ENCODE measurements at places on chromosomes 4 and X.

DNA sequence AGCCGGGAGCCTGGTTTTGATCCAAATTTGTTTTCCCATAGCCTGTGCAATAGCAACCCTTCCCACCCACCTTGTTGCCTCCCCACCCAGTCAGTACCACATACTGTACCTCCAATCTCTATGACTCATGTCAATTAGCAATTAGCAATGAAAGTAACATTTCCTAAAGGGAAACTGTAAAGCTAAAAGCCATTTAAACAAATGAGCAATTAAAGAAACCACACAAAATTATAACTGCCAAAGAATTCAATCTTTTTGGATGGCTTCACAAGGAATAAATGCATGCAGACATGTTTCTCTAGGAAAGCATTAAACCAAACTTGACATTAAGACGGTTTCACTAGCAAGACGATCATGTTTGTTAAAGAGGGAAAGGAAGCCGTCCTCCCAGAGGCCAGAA lies 169.0 kb upstream of the MAP3K15 start:
- DNase-seq, result no peak

DNA sequence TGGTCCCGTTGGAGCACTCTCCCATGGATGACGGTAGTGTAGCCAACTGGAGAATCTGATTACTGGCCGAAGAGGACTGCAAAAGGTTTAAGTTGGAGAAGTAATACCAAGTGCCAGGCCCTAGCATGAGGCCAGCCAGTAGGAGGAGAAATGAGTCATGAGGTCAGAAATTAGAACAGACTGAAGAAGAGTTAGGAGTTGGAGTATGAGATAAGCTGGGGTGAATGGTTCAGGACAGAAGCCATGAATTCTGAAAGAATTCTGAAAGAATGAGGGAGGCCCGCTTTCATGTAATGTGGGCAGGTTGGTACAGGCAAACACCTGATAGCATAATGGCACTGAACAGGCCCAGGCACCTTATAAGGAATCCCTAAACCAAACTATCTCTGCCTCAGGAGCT lies 18.4 kb upstream of the STK26 start:
- no peak for DNase-seq

- DNase-seq, result no peak
Measured at GRCh38 chr4:52933738-52934137, 71.6 kb downstream of the RASL11B start.

DNA sequence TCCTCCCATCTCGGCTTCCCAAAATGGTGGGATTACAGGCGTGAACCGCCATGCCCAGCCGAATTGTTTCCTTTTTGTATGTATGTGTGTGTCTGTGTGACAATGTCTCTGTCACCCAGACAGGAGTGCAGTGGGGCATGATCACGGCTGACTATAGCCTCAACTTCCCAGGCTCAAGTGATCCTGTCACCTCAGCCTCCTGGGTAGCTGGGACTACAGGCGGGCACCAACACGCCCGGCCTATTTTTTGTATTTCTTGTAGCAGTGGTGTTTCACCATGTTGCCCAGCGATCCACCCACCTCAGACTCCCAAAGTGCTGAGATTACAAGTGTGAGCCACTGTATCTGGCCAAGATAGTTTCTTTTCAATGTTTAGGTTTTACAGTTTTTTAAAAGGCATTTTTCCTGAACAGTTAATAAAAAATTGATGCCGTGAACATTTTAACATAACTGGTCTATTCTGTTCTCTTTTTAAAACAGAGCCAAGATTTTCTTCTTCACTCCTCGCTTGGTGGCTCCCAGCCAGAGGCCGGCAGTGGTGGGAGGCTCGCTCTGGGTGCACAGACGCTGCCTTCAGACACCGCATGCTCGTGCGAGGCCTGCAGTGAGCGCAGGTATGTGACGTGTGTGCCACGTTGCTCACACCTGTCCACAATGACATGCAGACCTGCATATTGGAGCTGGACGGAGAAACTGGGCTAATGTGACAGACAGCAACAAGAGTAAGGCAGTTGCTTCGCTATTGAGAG lies 88.5 kb downstream of the FAM193A start:
- DNase-seq, result no peak

- DNase-seq, result no peak
Measured at GRCh38 chrX:111133389-111133788, 37.4 kb downstream of the PAK3 start.

DNA sequence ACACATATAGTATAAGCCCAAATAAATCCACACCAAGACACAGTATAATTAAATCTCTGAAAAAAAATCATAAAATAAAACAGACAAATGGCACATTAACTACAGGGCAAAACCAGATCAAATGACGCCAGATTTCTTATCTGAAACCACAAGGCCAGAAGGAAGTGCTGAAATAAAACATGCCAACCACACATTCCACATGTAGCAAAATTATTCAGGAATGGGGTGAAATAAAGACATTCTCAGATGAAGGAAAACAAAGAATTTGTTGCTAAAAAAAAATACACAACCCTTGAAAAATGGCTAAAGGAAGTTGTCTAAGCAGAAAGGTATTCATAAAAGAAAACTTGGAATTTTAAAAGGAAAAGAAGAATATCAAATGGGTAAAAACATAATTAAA lies 4.5 kb upstream of the DCAF12L1 start:
- no peak for DNase-seq

DNA sequence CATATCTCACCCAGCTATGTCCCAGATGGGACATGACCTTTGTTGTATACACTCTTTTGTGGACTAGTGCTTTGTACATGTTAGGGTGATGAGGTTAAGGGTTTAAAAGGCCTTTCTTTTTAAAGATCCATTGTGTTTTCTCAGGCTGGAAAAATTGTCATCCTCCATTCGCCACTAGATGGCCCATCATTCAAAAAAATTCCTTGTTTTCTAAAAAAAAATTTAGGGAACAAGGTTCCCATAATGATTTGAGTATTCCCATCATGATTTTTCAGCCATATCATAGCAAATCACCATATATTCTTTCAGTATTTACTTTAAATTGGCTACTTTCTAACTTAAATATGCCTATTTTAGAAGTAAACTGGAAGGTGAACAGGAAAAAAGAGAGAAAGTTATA lies 91.9 kb upstream of the TMEM164 start:
- DNase-seq, result no peak

GRCh38 chr4:81214881-81215868 lies at the start of gene PRKG2:
PRKG2 (minus strand) TSS chr4:81215222; CDS start chr4:81205047, 10,175 bp downstream.
- DNase-seq, result no peak

GRCh38 chr4:60989141-60989540 lies 211.0 kb upstream of the ADGRL3 start:
- DNase-seq, result no peak

DNA sequence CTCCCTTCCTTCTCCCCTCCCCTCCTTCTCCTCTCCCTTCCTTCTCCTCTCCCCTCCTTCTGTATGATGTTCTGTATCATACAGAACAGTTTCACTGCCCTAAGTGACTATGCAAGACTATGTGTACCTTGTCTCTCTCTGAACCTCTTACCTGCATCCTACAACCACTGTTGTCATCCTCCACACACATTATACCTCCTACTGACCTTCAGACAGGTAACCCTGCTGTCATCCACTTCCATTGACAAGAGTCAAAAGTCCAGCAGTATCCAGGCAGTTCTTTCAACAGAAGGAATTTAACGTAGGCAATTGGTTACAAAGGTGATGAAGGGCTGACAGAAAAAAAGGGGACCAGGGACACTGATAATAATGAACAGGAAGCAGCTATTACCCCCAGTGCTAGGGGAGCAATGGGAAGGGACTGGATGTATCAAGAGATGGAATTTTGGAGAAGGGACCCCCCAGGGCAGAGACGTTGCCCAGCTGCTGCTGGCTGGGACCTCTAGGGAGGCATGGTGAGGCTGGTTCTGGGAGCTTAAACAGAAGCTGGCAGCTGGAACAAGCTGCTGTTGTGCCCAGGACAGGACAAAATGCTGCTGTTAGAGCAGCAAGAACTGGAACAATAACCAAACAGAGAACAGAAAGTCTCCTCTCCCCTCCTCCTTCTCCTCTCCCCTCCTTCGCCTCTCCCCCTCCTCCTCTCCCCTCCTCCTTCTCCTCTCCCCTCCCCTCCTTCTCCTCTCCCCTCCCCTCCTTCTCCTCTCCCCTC lies 84.7 kb downstream of the DCTD start:
- no peak for DNase-seq

DNA sequence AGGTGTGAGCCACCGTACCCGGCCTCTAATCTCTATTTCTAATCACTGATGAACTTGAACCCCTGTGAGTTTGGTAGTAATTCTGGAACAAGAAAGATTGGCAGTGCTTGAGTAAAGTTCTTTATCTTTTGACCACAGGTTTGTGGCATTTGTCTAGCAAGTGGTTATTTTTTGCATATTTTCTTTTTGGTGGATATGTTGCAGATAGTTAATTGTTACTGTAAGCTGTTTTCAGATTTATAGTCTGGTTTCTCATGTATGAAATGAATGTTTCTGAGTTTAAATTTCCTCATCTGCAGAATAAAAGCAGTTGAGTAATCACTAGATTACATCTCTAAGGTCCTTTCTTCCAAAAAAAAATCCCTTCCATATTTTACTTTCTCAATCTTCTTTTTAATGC lies 105.2 kb downstream of the GASK1B start:
- DNase-seq, result no peak

- DNase-seq, result no peak
Measured at GRCh38 chrX:150767475-150768131, 74.4 kb downstream of the MTMR1 start.

GRCh38 chr4:156915221-156915620 lies 56.4 kb downstream of the PDGFC start:
- no peak for DNase-seq

- DNase-seq, result no peak
Measured at GRCh38 chr4:73653695-73654106, 33.5 kb upstream of the RASSF6 start.

DNA sequence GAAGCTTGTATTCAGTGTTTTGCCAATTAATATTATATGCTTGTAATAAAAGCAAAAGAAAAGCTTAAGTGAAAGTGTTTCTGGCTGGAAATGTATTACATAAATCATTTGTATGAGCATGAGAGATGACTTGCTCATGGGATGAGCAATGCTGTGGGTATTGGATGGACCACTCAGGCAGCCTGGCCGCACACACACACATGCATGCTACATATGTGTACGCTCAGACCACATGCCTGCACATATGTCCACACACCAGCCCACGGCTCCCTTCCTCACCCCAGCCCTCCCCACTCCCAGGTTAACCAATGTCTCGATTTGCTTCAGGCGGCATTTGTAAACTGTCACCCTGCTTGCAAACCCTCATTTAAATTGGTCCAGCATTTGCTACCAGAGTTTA lies 55.9 kb downstream of the CPLX1 start:
- DNase-seq, result no peak

DNA sequence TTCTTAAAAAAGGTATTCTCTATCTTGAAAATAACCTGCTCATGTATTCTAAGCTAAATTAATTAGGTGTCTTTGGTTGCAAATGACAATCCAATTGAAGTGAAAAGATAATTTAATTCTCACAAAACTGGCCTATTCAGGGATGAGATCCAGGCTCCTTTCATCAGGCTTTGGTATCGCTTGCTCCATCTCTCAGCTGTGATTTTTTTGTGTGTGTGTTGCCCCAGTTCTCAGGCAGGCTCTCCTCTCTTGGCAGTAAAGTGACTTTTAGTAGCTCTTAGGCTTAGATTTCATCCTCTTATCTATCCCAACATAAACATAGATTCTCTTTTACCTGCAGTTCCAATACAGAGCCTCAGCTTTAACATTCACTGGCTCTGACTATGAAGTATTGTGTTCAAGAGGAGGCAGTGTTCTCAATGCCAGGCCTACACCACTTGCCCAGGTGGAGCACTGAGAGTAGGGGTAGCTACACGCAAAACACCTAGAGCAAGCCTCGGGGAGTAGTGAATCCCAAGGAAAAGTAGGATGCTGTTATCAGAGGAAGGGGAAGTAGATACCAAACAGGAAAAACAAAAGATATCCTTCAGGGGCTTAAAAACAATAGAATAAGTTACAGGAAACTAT lies 392.4 kb upstream of the ATOH1 start:
- DNase-seq, result no peak

GRCh38 chr4:996997-997374 lies 3.8 kb upstream of the SLC26A1 start:
- DNase-seq, result no peak

- no peak for DNase-seq
Measured at GRCh38 chr4:104447294-104447693, 47.4 kb downstream of the CXXC4 start.

DNA sequence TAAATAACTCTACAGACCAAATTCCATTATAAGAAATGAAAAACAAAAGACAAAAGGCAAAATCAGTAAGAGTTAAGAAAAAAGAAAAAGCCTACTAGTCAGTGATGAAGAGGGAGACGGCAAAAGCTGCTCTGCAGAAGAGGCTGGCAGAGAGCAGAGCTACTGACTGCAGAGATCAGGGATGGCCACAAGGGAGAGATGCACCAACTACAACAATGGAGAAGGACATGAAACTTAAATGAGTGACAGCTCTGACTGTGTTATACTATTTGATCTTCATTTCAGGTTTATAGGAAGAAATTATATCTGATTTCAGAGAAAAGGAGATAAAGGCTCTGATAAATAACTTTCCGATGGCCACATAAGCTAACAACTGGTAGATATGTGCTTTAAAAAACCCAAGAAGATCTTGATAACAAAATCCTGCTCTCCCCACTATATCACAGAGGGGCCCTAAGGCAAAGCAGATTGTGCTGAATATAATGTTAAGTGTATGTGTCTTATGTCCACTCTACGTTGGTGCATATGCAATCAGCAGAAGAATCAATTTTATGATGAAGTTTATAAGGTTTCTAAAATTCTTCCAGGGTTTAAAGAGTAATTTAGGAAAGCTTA lies 58.4 kb upstream of the COX18 start:
- DNase-seq, result no peak

- no peak for DNase-seq
Measured at GRCh38 chr4:19047279-19047880, 1025.8 kb upstream of the LCORL start.

DNA sequence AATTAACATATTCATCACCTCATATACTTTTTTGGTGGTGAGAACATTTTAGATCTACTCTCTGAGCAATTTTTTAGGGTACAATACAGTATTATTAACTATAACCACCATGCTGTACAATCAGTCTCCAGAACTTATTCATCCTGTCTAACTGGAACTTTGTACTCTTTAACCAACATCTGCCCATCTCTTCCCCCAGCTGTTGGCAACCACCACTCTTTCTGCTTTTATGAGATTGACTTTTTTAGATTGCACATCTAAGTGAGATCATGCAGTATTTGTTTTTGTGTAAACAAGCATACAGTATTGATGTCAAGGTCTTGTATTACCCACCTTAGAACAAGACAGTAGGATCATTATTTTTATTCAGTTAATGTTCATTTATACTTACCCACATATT lies 516.8 kb downstream of the RPA4 start:
- DNase-seq, result no peak

GRCh38 chr4:37976507-37976906 lies 16.3 kb downstream of the PTTG2 start:
- no peak for DNase-seq

GRCh38 chr4:140924761-140925392 lies 168.7 kb upstream of the TBC1D9 start:
- DNase-seq, result no peak

- peak; percentile 24 for DNase-seq
Measured at GRCh38 chrX:106894392-106894909, 8.7 kb downstream of the RIPPLY1 start.

- DNase-seq, result no peak
Measured at GRCh38 chrX:26580021-26580420, 364.1 kb downstream of the MAGEB5 start.

All from naive thymus-derived CD8-positive, alpha-beta T cell (primary cell).